ENCODE measurements at places on chromosomes 6 and 20. TPM values are rescaled to one million over a fixed set of nuclear protein-coding genes. Genes with fewer than 3 reads are reported as not detected.

- DNase-seq: no peak
These were observed 71.4 kb downstream of the VTA1 start for GRCh38 chr6:142218446-142218845.

GRCh38 chr6:84579404-84579803, 185.0 kb downstream of the TBX18 start:
- DNase-seq: no peak

- DNase-seq: no peak
These were observed 91.9 kb downstream of the PLCB4 start for GRCh38 chr20:9160757-9161156.

Gene OR12D3
- total RNA-seq: not detected

DNA sequence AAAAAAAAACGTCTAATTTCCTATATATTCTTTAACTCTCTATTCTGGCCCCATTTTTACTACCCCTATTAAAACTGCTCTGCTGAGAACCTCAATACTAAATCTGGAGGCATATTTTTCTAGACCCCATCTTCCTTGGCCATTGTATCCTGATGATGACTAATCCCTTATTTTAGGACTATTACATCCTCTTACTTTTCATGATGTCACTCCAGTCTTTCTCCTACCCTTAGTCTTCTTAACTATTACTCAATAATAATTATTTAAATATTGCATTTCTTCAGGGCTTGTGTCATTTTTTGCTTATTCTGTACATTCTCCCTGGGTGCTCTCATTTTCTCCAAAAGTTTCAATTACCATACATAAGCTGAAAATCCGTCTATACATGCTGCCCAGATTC, 6.4 kb downstream of the FBXO30 start:
- DNase-seq: no peak

Data from mesothelial cell of epicardium (in vitro differentiated cells).